ENCODE measurements at places on chromosomes 12 and 14. TPM values are rescaled to one million over a fixed set of nuclear protein-coding genes. Genes with fewer than 3 reads are reported as not detected.

- DNase-seq = no peak
Observed at GRCh38 chr12:109567296-109567695, 6.0 kb downstream of the MMAB start.

DNA sequence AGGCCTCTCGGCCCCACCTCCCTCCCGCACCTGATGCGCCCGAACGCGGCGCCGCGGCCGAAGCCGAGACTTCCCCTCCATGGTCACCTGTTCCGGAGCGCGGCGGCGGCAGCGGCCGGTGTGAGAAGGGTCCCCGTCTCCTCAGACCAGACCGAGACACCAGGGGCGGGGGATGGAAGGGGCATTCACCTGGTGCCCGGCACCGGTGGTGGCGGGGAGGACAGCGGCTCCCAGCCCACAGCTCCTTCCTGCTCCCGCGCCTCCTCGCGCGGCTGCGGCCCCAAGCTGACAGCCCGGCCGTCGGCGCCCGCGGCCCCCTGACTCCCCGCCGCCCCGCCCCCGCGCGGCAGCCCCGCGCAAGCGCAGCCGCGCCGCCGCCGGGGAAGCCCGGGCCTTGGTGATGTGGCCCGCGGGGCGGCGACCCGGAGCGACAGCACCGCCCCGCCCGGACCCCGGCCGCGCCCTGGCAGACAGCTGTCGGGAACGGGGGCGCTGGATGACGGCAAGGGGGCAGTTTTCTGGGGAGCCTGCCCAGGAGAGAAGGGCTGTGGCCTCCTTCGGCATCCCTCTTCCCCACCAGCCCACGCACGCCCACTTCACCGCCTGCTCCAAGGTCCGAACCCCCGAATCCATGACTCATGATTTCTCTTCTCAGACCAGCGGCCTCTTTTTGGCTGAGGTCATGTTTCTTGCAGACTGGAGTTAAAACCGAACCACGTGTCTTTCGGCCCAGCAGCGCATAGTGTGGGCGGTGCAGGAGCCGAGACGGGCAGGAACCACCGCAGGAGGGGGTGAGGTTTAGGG is at the start of gene SLC41A2:
SLC41A2 (minus strand) TSS at position 290 of the 804 bp plus-strand sequence. CDS start 29,763 bp downstream, outside the sequence.
- DNase-seq = peak; percentile 81

DNA sequence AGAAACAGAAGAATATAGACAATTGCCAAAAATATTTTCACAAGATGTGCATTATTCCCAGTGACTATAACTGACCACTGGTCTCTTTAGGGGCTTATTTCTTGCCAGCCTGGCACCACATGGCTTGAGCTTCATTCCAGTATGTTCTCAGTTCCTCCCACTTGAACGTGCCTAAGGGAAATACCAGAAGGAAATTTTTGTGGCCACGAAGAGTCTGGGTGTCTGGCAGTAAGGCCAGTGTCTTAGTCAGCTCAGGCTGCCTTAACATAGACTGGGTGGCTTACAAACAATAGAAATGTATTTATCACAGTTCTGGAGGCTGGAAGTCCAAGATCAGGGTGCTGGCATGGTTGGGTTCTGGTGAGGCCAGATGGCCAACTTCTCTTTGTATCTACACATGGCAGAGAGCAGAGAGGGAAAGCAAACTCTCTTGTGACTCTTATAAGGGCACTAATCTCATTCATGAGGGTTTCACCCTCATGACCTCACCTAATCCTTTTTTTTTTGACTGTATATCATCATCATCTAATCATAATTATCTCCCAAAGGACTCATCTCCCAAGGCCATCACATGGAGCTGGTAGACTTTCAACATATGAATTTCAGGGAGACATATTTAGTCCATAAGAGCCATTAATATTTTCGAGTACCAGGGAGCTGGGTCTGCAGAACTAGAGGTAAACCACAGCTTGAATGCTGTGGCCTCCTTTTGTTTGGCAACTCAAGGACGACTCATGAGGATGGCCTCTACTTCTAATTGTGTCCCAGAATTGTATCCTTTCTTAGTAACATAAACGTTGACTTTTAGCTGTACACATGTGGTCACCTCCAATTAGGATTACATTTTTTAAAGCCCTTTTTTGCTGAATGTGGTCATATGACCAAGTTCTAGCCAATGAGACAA is 5.1 kb upstream of the SMOC1 start:
- DNase-seq = no peak

CIROP gene
- total RNA-seq = not detected

- DNase-seq = no peak
Observed at GRCh38 chr14:69376439-69376838, 21.7 kb downstream of the ERH start.

DDN gene
- total RNA-seq = 0.36 TPM

OLR1 gene
- 1.4 TPM for total RNA-seq

FIGNL2 gene
- total RNA-seq = 4.8 TPM

DNA sequence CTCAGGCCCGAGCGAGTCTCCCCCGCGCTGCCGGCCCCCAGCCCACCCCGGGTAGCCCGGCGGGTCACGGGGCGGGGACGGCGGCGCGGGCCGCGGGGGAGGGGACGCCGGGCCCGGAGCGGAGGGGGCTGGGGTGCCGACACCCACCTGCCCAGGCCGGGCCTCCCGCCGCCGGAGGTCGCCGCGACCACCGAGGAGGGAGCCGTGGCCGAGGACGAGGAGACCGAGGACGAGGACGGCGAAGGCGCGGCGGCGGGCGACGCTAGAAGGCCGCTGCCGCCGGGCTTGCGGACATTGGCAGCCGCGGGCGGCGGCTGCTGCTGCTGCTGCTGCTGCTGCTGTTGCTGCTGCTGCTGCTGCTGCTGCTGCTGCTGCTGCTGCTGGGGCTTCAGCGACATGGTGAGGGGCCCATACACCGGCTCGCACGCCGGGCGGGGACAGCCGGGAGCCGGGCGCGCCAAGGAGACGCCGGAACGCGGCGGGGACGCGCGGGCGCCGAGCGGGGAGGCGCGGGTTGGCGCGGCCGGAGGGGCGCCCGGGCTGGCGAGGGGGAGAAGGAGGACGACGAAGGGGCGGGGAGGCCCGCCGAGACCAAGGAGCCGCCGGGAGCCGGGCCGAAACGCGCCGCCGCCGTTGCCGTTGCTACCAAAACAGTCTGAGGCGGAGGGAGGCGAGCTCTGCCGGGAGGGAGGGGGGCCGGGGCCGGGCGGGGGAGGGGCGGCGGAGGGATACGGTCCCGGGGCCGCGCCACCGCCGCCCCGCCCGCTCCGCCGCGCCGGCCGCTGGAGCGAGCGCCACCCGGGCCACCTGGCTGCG is at the start of gene ATXN2:
ATXN2 (minus strand) TSS at position 679 of the 816 bp plus-strand sequence; CDS start at position 398, 281 bp downstream.
- DNase-seq = peak; percentile 76

GRCh38 chr12:96876966-96877365 is 30.1 kb upstream of the NEDD1 start:
- no peak for DNase-seq

DNA sequence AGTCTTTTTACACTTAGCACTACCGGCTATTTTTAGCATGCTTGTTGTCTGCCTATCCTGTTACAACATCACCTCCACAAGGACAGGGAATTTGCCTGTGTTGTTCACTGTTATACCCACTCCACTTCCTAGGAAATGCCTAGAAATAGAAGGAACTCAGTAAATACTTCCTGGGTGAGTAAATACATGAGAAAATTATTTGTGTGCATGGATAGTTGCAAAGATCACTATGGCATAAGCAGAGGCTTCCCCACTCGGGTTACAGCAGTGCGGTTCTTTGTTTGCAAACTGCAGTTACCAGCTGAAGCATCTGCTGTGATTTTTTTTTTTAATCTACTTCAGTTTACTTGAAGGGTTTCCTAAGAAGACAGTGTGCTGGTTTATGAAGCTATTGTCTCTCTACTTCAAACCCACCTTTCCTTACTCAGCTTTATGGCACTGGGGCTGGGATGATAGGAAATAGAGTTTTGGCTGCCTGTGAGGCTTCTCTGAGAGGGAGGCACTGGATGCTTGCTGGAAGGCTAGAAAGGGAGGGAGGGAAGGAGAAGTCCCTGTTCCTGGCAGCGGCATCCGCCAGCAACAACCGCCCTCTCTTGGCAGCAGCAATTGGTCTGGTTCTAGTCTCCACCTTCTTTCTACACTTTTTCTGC is 29.0 kb downstream of the PDE6H start:
- DNase-seq = no peak

GRCh38 chr12:42099433-42099832 is 45.2 kb downstream of the GXYLT1 start:
- DNase-seq = no peak

DNA sequence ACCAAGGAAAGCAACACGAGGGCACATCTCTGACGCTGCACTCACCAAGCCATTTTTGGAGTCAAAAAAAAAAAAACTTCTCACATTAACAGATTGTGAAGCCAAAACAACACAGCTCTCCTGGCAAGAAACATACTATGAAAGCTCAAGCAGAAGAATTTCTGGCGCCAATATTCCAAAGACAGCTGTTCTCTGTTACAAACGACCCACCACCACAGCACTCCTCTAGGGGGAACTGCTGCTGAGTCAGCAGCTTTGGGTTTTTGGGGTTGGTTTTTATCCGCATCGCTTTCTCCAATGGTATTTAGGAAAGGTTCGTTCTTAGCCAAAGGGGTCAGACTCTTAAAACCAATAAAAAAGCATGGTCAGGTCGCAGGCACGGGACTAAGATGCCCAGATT is 379.4 kb downstream of the RPS29 start:
- no peak for DNase-seq

LGMN gene
- total RNA-seq = 52.2 TPM

GRCh38 chr12:109885616-109886015 is 5.3 kb upstream of the GLTP start:
- DNase-seq = no peak

RAB15 gene
- total RNA-seq = 25.0 TPM
